ENCODE measurements at places on chromosomes 5 and 9. TPM values are rescaled to one million over a fixed set of nuclear protein-coding genes. Genes with fewer than 3 reads are reported as not detected.

The AFAP1L1 gene
- total RNA-seq = 17.2 TPM

The PLCXD3 gene
- not detected for total RNA-seq

The PITX1 gene
- 191 TPM for total RNA-seq

The TESK1 gene
- 16.8 TPM for total RNA-seq

All from nasal cavity respiratory epithelium epithelial cell of viscerocranial mucosa (primary cell).